CD14-positive monocyte (primary cell): ENCODE measurements at places on chromosomes 12 and 14. TPM values are rescaled to one million over a fixed set of nuclear protein-coding genes. Genes with fewer than 3 reads are reported as not detected.

ACOT6 gene
- polyA plus RNA-seq: not detected

C1S gene
- polyA plus RNA-seq: not detected

KRT78 gene
- polyA plus RNA-seq: not detected

ALDH1L2 gene
- 0.01 and 0.20 TPM in 2 replicates for polyA plus RNA-seq

CLECL1 gene
- polyA plus RNA-seq: 3.5 and 7.6 TPM in 2 replicates

HELB gene
- polyA plus RNA-seq: 0.88 and 3.4 TPM in 2 replicates
